ENCODE measurements at places on chromosomes 16 and 17.

GRCh38 chr17:21213638-21214014, 335 bp downstream of the TMEM11 start:
- DNase-seq, result no peak

GRCh38 chr17:76437467-76438402, 15.2 kb downstream of the UBE2O start:
- DNase-seq, result no peak

GRCh38 chr17:60110586-60110985, 31.9 kb upstream of the HEATR6 start:
- DNase-seq, result no peak

DNA sequence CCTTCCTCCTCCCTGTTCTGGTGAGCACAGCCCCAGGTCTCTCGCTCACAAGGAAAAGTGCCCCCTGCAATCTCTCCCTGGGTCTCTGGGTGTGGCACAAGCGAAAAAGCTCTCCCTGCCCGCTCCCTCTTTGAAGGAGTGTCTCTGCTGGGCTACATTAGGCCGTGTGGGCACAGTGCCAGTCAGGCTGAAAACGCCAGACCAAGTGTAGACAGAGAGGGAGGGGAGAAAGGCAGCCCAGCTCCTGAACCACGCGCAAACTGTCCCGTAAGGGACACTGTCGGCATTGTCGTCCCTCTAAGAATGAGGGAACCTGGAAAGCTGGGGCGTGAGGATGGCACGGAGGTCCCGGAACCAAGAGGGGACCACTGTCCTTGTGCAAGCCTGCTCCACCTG, 3.9 kb downstream of the SMIM5 start:
- DNase-seq, result no peak

- no peak for DNase-seq
These were observed 7.2 kb downstream of the MRPL58 start for GRCh38 chr17:75019710-75020109.

DNA sequence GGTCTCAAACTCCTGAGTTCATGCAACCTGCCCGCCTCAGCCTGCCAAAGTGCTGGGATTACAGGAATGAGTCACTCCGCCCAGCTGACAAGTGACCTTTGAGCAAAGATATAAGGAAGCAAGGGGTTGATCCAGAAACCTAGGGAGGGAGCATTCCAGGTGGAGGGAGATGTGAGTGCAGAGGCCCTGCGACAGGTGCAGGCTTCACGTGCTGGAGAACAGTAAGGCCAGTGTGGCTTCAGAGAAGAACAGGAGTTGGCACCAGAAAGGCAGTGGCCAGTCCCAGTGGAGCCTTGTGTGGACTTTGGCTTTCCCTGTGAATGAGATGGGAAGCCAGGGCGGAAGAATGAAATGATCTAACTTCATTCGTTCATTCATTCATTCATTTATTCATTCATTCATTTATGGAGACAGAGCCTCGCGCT, 73.6 kb upstream of the HAS3 start:
- DNase-seq, result no peak

GRCh38 chr17:33838281-33838680, 416.8 kb upstream of the CCL2 start:
- no peak for DNase-seq

DNA sequence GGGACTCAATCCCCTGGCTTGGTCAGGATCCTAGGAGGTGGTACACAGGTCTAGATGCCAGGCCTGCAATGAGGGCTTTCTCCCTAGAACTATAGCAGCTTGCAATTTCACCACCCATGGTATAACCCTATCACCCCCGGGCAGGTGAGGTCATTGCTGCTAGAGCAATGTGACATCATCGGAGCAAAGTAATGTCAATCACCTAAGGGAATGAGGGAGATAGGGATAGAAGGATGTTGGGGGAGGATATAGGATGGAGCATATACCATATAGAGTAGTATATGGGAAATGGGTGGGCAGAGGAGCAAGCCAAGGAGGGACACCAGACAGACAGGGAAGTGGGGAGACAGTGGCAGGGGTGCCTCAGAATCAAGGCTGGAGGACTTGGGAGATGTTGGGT, 3.3 kb downstream of the KCNH4 start:
- no peak for DNase-seq

- no peak for DNase-seq
These were observed 53.6 kb downstream of the N4BP1 start for GRCh38 chr16:48556243-48556912.

GRCh38 chr17:16953841-16954240, 18.1 kb downstream of the TNFRSF13B start:
- no peak for DNase-seq

DNA sequence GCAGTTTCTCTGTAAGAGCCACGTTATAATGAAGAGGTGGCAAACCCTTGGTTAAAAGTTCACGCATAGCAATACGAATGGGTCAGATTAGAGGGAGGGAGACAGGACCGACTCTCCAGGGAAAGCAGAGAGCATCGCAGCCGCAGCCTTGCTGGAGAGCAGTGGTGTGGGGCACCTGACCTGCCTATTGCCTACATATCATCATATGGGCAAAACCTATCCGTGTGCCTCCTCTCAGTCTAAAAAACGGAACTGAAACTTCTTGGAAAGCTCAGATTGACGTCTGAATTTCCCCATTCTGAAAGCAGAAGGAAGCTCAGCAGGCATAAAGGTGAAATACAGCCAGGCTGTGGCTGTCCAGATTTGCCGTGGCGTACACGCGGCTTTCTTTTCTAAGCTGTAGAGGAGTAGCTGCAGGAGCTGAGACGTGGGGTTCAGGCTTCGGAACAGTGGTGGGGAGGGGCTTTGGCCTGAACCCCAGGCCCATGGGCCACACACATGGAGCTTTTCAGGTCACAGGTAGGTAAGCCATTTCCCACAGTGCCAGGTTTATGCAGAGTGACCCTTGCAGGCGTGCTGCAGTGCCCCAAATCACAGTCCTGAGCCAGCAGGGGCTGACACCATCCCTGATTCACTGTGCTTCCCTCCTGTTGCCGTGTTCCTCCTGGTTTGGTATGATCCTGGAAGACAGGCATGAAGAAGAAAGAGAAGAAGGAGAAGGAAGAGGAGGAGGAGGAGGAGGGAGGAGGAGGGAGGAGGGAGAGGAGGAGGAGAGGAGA, 41.6 kb upstream of the TNRC6C start:
- no peak for DNase-seq

DNA sequence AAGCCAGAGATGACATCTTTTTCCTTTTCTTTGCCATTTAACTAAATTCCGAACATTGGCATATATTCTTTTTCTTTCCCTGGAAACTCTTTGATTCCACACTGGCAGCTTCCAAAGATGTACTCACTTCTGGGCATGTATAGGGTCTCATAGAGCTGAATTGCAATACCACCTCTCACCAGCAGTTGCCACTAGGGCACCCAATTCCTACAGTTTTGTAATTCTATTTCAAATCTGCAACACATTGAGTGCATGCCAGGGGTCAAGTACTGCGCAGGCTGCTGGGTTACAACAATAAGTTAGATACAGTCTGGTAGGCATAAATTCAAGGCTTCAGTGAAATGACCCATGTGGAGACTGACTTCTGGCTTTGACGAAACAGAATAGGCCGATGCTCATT, 208.8 kb upstream of the NLRP1 start:
- no peak for DNase-seq

DNA sequence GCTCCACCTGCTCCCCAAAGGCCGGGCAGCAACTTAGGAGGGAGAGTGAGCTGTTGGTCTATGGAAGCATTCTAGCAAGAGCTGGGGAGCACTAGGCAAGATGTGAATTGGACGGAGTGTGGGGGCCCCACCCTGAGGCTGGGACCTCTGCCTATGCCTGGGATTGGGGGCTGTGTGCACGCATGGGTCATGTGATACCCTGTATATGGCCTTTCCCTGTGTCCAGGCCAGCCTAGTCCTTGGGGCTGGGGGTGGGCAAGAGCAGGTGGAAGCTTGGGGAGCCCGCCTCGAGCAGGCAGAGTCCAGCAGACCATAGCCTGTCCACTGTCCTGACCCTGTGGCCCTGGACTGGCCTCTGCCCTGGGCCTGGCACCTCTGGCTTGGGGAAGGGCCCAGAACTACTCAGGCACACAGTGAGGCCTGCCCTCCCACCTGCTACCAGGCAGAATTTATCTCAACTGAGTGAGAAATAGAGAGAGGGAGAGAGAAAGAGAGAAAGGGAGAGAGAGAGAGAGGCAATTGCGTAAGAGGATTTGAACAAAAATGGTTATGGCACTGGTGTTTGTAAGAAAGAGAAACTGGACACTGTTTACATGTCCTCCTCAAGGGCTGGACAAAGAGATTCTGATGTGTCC, 19.1 kb downstream of the PDP2 start:
- DNase-seq, result no peak

DNA sequence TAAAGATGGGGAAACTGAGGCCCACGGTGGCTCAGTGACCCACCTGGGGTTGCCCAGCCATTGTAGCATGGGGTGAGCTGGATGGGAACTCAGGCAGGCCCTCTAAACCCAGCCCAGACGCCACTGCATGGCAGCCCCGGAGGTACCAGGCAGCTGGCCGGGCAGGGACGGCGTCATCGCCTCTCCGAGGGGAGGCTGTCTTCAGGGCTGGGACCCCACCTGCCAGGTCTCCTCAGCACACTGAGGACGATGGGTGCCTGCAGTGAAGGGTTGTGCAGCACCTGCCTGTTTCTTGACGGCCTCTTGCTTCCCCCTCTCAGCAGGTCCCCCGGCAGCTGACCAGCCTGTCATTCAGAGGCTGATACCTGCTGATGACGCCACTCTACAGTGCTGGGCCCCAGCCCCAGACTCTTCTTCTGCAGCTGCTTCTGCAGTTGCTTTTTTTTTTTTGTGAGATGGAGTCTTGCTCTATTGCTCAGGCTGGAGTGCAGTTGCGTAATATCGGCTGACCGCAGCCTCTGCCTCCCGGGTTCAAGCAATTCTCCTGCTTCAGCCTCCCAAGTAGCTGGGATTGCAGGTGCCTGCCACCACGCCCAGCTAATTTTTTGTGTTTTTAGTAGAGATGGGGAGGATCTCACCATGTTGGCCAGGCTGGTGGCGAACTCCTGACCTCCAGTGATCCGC, 24.7 kb downstream of the RNF213 start:
- DNase-seq, result no peak

- DNase-seq, result no peak
These were observed 23.4 kb upstream of the CPSF4L start for GRCh38 chr17:73284906-73285602.

DNA sequence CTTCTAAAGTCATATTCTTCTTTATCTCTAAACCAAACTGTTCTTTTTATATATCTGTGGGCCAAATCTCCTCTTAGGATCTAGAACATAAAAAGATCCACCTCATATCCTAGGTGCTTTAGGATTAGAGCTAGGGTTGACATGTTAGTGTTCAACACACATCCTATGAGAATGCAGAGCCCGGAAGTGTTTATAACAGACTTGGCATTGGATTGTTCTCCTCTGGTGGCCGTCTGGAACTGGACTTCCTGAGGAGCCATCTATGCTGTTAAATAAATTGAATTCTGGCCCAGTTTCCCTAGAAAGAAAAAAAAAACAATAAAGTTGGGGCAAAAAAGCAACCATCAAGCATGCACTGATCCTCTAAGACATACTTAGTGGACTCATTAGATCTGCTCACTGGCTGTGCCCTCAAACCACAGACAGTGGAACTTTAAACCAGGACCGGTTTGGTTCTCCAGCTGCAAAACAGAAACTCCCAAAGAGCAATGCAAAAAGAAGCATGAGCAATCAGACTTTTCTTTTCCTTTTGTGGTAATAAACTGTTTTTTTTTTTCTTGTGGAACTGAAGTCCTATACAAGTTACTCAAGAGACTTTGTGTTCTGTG, 182.5 kb downstream of the ZNF18 start:
- no peak for DNase-seq

- no peak for DNase-seq
These were observed 443.6 kb downstream of the WWOX start for GRCh38 chr16:78543023-78543422.

- DNase-seq, result no peak
These were observed 28.4 kb upstream of the NPTX1 start for GRCh38 chr17:80504686-80505413.

DNA sequence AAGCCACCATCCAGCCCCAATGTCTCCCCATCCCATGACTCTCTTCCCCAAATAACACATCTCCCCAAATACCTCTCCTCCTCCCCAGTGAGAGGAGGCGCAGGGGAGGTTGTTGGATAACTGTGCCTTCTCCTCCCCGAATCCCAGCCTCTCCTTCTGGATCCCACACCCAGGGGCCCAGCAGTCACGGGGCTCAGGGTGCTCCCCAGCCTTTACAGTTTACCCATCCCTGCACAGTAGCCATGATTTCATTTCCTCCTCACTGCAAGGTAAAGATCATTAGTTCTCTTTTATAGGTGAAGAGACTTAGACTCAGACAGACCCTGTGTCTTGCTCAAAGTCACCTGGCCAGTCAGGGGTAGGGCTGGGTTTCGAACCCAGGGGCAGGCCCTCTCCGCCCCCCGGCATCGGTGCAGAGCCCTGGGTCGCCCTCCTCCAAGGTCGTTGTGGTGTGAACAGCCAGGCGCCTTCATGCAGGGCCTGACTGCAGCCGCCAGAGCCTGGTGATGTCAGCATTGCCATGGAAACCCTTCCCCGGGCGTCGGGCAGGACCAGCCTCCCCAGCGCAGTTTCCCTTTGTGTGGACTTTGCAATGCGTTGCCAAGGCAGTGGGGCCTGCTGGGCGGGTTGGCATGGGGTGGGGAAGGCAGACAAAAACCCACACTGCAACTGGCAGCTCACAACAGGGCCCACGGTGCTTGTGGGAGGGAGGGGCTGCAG, 53.3 kb upstream of the TOB1 start:
- DNase-seq, result peak; percentile 98

DNA sequence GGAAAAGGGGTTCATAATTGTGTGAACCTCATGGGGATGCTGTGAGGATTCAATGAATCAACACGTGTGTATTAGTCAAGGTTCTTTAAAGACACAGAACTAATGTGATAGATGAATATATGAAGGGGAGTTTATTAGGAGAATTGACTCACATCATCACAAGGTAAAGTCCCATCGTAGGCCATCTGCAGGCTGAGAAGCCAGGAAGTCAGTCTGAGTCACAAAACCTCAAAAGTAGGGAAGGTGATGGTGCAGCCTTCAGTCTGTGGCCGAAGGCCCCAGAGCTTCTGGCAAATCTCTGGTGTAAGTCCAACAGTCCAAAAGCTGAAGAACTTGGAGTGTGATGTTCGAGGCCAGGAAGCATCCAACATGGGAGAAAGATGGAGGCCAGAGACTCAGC, 413.4 kb downstream of the CDH13 start:
- no peak for DNase-seq

- no peak for DNase-seq
These were observed 106.5 kb downstream of the MRM1 start for GRCh38 chr17:36707904-36708303.

GRCh38 chr17:36182176-36183000, 6.0 kb upstream of the TBC1D3B start:
- no peak for DNase-seq

Data from NCI-H345 (cell line).